LNCaP clone FGC (cell line): ENCODE measurements at places on chromosomes 2 and 18.
A peak's percentile ranks its signal among the peaks of the same experiment; 100 is the strongest.

GRCh38 chr18:5294457-5295230, 882 bp downstream of the ZBTB14 start:
- peak; percentile 14 for DNase-seq

DNA sequence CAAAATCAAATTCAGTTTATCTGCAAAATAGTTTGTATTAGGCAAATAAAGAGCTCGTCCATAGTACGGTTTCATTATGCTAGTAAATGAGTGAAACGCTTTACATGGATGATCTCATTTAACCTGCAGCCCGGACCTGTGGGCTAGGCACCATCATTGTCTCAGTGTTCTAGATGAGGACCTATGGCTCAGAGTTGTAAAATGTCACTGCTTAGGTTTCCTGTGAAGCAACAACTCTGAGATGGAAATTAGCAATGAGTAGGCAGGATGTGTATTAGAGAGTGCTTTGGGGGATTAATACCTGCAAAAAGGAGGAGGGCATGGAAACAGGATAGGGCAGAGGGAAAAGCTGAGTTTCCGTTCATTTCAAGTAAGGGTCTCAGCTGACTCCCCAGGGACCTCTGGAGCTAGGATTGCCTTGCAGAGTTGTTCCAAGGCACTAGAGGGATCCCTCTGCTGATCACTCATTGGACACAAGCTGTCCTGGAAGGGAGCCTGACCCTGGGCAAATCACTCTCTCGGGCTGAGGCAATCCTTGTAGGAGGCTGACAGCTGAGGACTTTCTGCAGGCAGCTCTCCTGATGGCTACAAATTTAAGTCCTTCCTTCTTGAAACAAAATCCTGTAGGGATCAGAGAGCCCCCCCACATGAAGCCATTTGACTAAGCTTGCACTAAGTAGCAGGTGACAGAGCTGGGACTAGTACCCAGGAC, 58.8 kb upstream of the SIX2 start:
- no peak for DNase-seq

DNA sequence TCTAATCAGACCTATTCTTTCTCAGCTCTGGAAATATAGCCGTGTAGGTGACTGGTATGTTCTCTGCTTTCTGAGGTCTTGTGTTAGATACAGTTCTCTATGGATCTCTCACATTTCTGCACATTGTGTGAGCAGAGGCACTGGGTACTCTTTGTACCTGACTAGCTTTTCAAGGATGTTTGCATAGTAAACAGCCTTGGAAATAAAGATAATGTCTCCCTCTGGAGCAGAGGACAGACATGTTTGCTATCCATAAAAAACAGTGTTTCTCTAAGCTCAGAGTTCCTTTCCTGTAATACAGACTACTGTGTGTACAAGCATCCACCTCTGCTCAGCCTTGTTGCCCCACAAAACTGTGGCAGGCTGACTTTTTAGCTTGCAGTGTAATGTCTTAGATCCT, 279.2 kb downstream of the CTNNA2 start:
- peak; percentile 89 for DNase-seq

GRCh38 chr2:209673811-209674210, 97.8 kb upstream of the UNC80 start:
- no peak for DNase-seq

- no peak for DNase-seq
Measured at GRCh38 chr18:25240420-25240770, 111.6 kb downstream of the ZNF521 start.

DNA sequence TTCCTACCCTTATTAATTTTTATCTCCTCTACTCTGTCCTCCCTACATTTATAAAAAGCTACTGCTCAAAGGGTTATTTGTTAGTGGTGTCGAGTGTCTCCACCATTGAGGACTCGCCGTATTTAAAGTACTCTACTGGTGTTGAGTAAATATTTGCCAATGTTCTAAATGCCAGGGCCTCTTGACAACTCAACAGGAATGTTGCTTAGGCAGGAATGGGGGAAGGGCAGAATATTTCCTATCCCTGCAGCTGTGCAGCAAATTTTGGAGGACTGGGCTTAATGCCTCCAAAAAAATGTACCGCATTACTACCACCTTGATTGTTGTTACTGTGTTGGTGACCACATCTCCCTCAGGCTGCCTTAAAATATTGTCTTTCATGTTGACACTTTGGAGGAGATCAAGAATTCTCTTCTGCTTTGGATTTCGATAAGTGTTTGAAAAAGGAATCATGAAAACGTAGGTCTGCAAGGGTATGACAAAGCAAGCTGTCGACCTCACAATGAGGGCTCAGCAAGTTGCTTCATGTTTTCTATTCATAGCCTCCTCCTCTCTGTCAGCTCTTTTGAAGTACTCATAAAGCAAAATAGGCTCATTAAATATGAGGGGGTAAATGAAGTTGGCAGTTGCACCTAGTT, 84.3 kb downstream of the EFEMP1 start:
- peak; percentile 78 for DNase-seq

DNA sequence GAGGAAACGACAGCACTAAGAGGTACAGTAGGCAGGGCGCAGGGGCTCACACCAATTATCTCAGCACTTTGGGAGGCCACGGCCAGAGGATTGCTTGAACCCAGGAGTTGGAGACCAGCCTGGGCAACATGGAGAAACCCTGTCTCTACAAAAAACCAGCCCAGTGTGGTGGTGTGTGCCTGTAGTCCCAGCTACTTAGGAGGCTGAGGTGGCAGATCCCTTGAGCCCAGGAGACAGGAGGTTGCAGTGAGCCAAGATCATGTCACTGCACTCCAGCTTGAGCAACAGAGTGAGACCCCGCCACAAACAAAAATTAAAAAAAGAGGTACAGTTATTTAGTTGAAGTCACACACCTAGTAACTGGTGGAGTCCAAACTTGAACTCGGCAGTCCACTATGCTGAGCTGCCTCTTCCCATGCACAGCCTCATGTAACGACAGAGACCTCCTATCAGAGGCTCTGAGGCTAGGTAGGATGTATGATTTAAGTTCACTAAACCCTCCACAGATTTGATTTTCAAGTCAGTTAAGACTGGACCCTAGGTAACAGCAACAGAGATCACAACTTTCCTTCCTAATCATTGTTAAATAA, 8.7 kb downstream of the STK17B start:
- no peak for DNase-seq

- no peak for DNase-seq
Measured at GRCh38 chr2:148501545-148501944, 143.0 kb upstream of the EPC2 start.

GRCh38 chr2:186379052-186379451, 107.0 kb upstream of the ZC3H15 start:
- DNase-seq, result no peak

GRCh38 chr18:22348521-22349316, 69.0 kb downstream of the CTAGE1 start:
- DNase-seq, result no peak

DNA sequence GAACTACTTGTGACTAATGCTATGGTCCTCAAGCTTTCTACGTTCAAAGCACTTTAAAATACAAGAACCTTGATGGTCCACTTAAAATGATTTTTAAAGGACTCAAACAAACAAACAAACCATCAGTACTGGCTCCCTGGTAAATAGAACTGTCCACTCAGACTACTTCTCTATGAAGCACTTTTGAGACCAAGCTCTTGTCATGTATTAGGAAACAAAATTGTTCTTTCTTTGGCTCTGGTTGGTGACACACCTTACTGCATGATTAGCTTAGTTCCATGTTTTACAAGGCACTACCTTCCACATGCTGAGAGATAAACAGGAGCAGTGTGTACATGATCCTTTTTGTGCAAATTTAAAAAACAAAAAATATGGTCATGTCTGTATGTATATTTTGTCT, 19.7 kb downstream of the DARS1 start:
- no peak for DNase-seq

DNA sequence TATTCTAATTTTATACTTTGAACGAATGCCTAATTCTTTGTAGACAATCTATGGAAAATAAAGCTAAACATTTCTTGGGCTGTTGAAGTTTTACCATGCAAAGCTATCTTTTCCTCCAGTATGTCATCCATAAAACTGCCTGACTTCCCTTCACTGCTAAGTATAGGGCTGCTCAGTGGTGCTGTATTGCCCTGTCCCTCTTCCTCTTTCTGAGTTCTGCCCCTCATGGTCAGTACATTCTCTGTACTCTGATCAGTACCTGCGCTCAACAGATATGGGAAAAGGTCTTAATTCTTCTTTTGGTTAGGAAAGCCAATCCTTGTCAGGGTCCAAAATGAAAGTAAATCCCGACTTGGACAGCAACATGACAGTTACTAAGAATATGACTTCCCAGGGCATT, 321.9 kb downstream of the RAD51AP2 start:
- DNase-seq, result no peak

- DNase-seq, result no peak
Measured at GRCh38 chr2:45769854-45770576, 118.5 kb downstream of the PRKCE start.

GRCh38 chr2:17101596-17101995, 416.6 kb downstream of the RAD51AP2 start:
- DNase-seq, result no peak

- DNase-seq, result no peak
Measured at GRCh38 chr2:151857650-151858049, 29.4 kb upstream of the ARL5A start.

DNA sequence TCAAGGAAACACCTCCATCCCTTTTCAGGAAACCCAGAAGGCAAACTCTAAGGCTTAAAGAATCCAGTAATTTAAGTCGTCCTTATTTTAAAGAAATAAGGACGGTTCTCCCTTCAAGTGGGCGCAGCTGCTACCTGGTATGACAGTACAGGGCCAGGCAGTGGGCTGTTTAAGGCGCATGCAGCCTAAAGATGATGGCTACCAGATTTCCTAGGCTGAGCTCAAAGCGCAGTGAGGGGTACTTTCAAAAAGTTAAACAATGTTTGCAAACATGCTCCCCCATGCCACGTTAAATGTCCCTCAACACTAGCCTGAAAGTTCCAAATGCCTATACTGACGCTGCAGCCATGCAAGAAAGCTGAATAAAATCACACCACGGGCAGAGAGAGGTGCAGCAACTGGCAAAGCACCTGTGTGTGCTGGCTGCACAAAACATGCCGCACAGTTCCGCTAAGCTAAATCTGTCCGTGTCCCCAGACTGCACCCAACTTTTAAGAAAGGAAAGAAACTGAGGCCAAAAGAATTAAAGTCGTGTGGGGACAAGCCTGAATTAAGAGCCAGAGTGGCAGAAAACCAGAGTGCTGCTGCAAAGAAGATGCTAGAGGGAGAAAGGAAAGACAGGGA, 583 bp downstream of the HIBCH start:
- DNase-seq, result no peak

DNA sequence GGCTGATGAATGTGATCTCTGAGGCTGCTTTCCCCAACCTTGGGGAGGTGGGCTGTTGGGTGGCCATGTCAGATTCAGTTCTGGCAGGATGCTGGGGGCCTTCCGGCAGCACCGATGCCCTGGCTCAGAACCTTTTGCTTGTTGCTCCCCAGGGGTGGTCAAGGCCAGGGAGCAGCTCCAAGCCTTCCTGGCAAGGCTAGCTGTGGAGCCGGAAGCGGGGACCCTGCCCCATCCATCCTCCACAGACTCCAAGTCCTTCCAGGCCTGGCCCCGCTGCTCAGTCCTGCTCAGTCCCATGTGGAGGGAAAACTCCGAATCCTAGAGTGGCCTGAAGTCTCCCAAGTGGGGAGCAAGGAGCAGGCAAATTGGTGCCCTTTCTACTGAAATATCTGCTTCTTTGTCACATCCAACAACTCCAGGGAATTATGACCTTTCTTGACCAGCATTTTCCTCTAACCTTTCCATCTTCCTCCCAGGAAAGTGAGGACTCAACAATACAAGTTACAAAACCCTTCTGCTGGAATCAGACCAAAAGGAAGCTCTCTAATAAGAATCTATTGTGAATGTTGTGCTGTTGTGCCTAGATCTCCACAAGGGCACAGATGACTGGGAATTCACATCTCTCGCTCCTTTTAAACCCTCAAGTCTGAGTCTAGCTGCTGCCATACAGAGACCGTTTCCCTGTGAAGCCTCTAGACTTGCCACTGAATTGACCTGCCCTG, 134.0 kb downstream of the MCFD2 start:
- no peak for DNase-seq

DNA sequence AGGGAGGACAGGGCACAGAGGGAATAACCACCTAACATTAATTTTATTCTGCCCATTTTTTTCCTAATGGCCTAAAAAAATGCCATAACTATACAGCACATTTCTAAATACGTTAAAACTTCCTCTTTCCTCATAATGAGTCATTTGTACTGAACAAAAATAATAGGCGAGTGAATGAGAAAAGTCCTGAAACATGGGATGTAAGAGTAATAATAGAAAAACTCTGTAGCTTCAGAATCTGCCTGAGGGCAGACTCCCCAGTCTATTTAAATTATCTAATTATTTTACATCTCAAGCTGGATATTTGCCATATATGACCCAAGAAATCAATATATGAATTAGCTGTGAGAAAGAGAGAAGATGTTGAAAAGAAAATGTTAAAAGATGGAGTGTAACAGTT, 285.1 kb downstream of the TMX3 start:
- DNase-seq, result no peak

- DNase-seq, result no peak
Measured at GRCh38 chr2:12207491-12207890, 461.1 kb downstream of the LPIN1 start.

GRCh38 chr2:142840436-142840835, 37.0 kb upstream of the KYNU start:
- no peak for DNase-seq

- DNase-seq, result no peak
Measured at GRCh38 chr2:240573516-240574385, 5.5 kb downstream of the RNPEPL1 start.

GRCh38 chr2:45882707-45883602, 231.5 kb downstream of the PRKCE start:
- no peak for DNase-seq

DNA sequence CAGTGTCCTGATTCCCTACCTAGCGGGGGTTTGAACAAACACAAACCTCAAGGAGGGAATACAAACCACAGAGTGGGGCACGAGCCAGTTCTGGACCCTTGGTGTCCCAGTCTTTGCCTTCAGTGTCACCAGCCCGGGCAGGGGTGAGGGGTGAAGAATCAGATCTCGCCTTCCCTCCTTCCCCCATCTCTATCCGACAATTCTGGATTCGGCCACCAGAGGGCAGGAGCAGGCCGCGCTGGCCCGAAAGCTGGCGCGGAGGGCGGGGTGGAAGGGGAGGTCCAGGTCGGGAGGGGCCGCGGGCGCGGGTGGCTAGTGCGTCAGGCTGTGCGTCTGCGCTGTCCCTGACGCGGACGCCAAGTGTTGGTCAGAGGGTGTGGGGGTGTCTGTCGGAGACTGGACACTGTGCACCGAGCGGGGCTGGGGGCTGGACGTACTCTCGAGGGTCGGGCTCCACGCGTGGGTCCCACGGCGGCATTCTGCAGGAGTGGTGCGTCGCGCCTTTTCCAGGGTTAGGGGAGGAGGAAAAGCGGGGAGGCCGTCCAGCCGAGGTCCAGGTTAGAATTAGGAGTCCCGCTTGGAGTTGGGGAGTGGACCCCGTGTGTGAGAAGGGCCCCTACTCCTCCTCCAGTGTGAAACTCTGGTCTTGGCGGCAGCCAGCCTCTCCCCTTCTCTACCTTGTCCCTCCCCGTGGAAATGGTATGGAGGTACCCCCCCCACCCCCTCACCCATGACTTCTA, 2.9 kb upstream of the CRYBA2 start:
- DNase-seq, result no peak

GRCh38 chr2:16235747-16236146, 295.4 kb downstream of the MYCN start:
- no peak for DNase-seq

- no peak for DNase-seq
Measured at GRCh38 chr2:74712223-74713053, 58.4 kb downstream of the SEMA4F start.

GRCh38 chr18:26708806-26709716, 156.4 kb downstream of the AQP4 start:
- no peak for DNase-seq

GRCh38 chr2:96163415-96163767, 18.2 kb upstream of the DUSP2 start:
- no peak for DNase-seq

GRCh38 chr18:54750350-54750749, 77.9 kb upstream of the RAB27B start:
- no peak for DNase-seq
